ENCODE measurements at places on chromosomes 1 and 21.

DNA sequence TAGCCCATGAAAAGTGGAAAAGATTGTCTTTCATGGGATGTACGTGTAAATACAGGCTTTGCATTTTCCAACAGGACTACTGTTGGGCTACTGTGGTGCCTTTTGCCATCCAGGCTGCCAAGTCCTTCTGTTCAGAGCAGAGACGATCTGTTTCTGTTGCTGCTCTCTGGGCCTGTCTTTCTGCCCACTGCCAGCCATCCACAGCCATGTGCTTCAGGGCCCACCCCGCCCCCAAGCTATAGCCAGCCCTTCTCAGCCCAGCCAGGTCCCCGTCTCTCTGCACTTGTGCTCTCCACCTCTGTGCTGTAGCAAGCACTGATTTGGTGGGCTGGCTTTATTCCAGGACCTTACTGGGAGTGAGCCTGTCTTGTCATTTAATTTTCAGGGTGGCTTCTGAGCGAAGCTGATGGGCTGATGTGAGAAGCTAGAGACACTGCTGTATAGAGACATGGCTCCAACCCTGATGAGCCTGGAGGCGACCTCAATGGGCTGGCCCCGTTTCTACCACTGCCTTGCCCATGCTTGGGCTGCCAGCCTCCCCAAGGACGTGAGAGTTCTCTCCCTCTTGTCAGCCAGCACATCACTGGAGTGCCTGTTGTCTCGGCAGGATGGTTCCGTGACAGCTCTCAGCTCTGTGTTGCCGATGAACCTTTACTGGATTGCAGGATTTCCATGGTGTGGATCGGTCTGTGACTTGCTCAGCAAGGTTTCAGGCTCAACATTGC lies 137.8 kb downstream of the PEX14 start:
- no peak for DNase-seq

GRCh38 chr1:156086256-156086662 lies 4.0 kb upstream of the MEX3A start:
- DNase-seq, result no peak

- DNase-seq, result no peak
These were observed 7.6 kb downstream of the CFH start for GRCh38 chr1:196659471-196659870.

DNA sequence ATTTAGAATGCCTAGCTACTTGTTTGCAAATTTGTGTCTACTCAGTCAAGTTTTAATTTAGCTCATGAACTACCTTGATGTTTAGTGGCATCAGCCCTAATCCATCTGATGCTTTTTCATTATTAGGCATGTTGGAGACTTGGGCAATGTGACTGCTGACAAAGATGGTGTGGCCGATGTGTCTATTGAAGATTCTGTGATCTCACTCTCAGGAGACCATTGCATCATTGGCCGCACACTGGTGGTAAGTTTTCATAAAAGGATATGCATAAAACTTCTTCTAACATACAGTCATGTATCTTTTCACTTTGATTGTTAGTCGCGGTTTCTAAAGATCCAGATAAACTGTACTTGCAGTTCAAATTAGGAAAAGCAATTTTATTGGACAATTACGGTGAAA lies 7.6 kb downstream of the SOD1 start:
- no peak for DNase-seq

GRCh38 chr21:35843911-35844667 lies 216.2 kb downstream of the SETD4 start:
- DNase-seq, result no peak

DNA sequence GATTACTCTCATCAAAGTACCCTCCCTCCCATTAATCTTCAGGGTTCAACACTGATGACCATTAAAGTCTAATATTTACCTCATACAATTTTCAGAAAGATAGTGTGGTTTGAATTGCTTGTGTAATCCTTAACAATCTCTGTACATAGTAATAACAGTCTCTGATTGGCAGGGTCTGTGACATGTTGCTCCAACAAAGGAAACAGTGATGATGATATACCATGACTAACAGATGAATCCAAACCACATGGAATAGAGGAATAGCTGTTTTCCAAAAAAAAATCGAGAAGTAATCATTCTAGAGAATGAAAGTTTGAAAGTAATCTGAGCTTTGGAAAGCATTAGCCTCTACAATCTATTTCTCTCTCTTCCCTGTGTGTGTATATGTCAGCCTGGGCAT lies 610.1 kb upstream of the NEGR1 start:
- DNase-seq, result no peak

DNA sequence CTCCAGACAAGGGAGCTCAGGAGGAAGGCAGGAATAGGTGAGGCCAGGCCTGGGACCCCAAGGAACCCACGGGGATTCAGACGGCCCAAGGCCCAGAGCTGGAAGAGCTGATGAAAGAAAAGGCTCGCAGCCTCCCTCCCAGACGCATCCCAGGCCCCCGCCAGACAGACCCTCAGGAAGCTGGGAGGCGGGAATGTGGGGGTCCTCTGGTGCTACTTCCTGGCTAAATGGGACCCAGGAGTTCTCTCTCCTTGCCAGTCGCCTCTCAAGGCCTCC lies 430 bp downstream of the FBXO2 start:
- DNase-seq, result no peak

DNA sequence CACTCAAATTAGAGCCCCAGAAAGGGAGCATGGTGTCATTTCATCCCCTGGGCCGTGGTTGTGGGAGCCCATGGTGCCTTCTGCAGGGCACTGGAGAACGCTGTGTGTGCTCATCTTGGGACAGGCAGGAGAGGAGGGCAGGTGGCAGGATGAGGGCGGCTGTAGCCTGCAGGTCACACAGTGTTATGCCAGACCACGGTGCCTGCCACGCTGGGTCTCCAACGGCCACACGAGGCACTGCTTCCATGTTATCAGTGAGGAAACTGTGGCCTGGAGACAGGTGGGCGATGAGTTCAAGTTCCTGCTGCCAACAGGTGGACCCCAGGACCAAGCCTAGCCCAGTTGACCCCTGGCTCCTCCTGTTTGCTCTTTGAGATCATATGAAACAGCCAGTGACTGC lies 21.0 kb downstream of the ABCG1 start:
- DNase-seq, result no peak

DNA sequence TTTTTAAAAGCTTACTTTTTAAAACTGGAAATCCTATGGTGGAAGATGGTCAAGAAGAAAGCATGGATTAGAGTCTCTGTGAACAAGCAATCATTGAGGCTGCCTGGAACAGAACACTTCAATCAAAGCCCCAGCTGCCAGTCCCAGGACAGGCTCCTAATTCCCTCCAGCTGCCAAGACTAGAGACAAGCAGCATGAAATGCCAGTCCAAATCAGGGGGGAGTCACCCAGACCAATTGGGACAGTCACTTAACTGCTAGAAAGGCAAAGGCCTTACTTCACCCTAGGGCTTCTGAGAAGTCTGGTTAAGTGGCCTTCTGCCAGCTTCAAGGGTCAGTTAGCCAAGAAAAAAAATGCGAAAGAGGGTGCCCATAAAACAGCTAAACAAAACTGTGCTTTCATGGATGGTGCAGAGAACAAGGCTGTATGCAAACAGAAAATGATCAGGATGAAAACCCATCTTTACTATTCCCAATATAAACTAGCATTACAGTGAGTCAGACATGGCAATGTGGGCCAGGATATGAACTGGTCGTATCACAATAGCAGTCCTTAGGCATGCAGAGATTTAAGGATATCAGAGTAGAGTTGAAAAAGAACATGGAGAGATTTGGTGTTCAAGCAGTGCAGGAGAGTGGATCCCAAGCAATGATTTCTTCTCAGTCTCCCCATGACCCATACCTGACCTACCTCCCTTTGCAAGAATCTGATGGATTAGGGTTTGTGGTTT lies 31.0 kb upstream of the MAN1A2 start:
- DNase-seq, result no peak

- DNase-seq, result no peak
These were observed 128.6 kb downstream of the PLA2G4A start for GRCh38 chr1:186957314-186957713.

- DNase-seq, result no peak
These were observed 109.4 kb upstream of the DUSP10 start for GRCh38 chr1:221851336-221851735.

DNA sequence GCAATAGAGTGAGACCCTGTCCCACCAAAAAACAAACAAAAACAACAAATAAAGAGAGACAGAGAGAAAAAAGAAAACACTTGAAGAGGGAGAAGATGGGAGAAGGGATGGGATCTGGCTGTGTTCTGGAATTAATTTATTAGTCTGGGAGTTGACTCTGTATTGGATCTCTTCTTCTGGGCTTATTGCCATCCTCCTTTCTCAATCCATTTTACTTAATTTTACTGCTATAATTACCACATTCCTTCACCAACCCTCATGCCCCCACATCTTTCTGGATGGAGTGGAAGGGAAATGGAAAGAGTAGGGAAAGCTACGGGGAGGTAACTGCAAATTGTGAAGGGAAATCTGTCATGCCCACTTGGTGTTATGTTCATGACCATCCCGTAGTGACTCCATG lies 42.9 kb downstream of the FMN2 start:
- no peak for DNase-seq

DNA sequence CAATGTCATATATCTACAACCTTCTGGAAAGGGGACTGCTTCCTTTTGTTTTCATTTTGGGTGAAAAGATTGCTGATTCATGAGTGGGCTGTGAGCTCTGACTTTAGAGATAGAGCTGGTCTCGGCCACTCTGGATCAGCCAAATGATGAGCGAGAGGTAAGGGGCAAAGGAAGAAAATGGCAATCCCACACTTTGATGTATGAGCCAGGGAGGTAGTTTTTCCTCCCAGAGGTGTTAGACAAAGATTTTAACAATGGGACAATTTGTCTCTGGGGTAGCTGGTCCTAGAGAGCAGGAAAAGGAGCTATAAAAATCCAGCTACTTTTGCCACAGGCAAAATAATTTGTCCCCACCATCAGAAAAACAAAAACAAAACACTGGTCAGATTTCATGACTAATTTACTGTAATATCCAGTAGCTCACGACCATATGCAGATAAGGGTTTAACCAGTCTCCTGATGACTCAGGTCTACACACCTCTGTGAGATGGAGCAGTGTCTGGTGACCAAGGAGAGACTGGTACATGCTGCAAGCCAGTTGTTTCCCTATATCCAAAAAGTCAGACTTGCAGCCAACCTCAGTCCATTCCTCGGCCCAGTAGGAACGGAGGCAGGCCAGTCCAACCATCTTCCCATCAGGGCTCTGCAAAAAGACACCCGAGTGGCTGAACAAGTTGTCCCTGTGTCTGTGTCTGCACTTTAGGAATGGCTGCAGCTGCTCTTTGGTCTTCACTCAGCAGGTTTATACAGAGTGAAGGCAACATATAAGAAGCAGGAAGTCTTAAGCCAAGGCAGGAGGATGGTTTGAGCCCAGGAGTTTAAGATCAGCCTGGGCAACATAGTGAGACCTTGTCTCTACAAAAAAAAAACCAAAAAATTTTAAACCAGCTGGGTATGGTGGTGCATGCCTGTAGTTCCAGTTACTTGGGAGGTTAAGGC lies 29.2 kb downstream of the DNASE2B start:
- DNase-seq, result no peak

GRCh38 chr1:46523496-46524353 lies 27.7 kb downstream of the KNCN start:
- DNase-seq, result no peak

DNA sequence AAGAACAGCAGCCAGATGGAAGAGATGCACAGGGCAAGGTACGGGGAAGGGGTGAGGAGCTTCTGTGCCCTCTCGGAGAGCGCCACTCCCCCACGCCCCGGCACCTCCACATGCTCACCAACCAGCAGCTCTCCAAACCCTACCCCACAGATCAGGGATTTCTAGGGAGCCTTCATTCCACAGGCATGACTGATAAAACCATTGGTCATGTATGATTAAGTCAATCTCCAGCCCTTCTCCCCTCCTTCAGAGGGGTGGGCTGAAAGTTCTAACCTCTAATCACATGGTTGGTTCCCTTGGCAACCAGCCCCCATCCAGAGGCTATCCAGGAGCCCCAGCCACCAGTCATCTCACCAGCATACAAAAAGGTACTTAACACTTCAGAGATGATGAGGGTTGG lies 144.7 kb downstream of the TGFBR3 start:
- DNase-seq, result no peak

- no peak for DNase-seq
These were observed 24.1 kb downstream of the KCNJ15 start for GRCh38 chr21:38280867-38281266.

GRCh38 chr1:171939740-171940139 lies 98.4 kb downstream of the DNM3 start:
- DNase-seq, result no peak
